Fibroblast of lung (primary cell): ENCODE measurements at places on chromosomes 4 and X. TPM values are rescaled to one million over a fixed set of nuclear protein-coding genes. Genes with fewer than 3 reads are reported as not detected.

GRCh38 chr4:109111031-109111430 lies 191.4 kb downstream of the COL25A1 start:
- H3K36me3 ChIP-seq, result no peaks in the 10 kb centered on the region
- DNase-seq, result no peak
- no peaks in the 10 kb centered on the region for H3K4me1 ChIP-seq
- H3K27me3 ChIP-seq, result no peaks in the 10 kb centered on the region
- no peak overlapping the region for H3K27ac ChIP-seq

DNA sequence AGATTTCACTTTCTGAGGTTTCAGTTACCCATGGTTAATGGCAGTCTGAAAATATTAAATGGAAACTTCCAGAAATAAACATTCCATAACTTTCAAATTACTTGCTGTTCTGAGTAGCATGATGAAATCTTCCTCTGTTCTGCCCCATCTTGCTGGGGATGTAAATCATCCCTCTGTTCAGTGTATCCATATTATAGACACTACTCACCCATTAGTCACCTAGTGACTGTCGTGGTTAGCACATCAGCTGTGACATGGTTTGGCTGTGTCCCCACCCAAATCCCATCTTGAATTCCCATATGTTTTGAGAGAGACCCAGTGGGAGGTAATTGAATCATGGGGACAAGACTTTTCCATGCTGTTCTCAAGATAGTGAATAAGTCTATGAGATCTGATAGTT lies 125.5 kb upstream of the GIMD1 start:
- H3K36me3 ChIP-seq, result no peaks in the 10 kb centered on the region
- H3K27me3 ChIP-seq, result no peaks in the 10 kb centered on the region
- no peak overlapping the region for H3K4me3 ChIP-seq
- no peaks in the 10 kb centered on the region for H3K4me1 ChIP-seq

Gene PDE5A
- 383 and 832 TPM in 2 replicates for total RNA-seq

- no peaks in the 10 kb centered on the region for H3K36me3 ChIP-seq
- no peak overlapping the region for H3K27ac ChIP-seq
- no peaks in the 10 kb centered on the region for H3K27me3 ChIP-seq
- H3K4me3 ChIP-seq, result no peak overlapping the region
- no peaks in the 10 kb centered on the region for H3K4me1 ChIP-seq
- DNase-seq, result no peak
Observed at GRCh38 chr4:38566806-38567398, 97.1 kb upstream of the KLF3 start.

DNA sequence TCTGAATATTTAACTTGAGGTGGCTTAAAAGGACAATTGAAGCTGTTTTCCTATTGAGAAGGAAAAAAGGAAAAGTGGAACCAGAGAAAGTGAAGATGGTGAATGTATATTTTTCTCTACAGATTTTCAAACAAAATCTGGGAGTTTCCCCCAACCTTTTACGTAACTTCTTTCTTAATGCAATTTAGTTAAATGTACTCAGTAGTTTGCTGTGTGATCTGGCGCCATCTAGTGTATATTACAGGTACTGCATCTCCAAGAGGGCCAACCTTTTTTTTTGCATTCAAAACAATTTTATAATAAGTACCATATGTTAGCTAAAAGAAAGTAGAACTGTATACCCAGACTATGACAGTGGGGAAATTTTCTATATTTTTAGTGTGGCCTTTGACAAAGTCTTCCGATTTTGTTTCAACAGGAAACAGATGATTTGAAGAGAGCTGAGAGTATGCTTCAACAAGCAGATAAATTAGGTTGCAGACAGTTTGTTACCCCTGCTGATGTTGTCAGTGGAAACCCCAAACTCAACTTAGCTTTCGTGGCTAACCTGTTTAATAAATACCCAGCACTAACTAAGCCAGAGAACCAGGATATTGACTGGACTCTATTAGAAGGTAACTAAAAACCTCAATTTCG lies 82.0 kb downstream of the PLS3 start:
- H3K27ac ChIP-seq, result peak overlapping the region; percentile 13
- no peak overlapping the region for H3K4me3 ChIP-seq
- no peaks in the 10 kb centered on the region for H3K27me3 ChIP-seq
- H3K36me3 ChIP-seq, result peaks cover 1% of the 10 kb centered on the region
